ENCODE measurements at places on chromosomes 2 and 18. TPM values are rescaled to one million over a fixed set of nuclear protein-coding genes. Genes with fewer than 3 reads are reported as not detected.

DNA sequence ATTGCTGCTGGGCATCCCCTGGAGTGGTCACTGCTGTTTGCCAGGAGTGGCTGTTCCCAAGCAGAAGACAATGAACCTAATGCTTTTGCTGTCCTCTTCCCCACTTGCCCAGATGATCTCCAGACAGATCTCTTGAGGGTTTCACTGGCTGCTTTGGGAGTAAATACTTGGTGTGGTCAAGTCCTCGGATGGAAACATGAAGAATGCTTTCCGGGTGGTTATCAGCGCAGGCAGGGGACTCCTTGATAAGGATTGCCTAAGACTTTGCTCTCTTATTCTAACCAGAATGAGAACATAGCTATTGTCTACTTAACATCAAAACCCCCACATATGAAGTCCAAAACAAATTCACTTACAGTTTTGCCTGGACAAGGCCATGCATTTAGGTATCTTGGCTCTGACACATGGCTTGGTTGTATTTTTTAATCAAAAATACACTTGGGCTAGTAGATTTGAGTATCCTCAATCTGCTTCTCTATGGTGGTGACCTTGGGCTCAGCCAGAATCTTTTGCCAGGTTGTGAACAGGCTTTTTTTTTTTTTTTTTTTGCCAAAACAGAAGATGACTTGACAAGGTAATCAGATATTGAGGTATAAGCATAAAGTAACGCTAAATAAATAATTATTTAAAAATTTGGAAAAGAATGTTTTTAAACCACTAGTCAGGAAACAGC, 34.8 kb upstream of the MYO3B start:
- DNase-seq = no peak

DNA sequence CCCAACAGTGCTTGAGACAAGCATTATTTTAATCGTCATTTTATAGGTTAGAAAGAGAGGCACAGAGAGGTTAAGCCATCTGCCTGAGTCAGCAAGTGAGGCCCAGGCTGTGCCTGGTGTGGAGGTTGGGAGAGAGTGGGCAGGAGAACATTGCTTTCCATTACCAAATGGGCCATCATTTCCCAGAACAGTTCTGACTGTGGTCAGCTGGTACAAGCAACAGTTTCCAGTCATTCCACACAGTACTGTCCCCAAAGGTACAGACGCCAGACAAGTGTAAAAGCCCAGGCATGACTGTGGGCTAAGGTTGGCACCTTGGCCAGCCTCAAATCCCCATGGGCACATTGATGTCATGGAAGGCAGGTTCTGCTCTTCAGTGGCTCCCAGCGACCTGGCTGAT, 98.2 kb upstream of the LCLAT1 start:
- DNase-seq = no peak

Gene IL36RN
- total RNA-seq = not detected

DNA sequence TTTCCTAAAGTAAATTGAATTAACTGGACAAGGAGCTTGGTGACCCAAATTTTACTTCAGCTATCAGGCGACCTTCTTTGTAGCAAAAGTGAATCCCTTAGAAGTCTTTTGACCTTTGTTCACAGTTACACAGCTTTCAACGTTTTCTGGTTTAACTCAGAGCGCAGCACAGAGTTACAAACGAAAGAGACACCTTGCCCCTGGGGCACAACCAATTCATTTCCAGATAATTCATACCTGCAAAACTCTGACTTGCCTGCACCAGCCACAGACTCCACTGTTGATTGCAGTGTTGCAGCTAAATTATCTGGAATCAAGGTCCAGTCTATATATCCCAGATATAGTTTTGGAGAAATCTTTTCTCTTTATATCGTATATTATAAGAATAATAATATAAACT, 358.6 kb upstream of the VWC2L start:
- no peak for DNase-seq

Gene PSTPIP2
- 3.4 TPM for total RNA-seq

GRCh38 chr2:86807468-86808275, 17.0 kb upstream of the CD8A start:
- peak; percentile 29 for DNase-seq

DNA sequence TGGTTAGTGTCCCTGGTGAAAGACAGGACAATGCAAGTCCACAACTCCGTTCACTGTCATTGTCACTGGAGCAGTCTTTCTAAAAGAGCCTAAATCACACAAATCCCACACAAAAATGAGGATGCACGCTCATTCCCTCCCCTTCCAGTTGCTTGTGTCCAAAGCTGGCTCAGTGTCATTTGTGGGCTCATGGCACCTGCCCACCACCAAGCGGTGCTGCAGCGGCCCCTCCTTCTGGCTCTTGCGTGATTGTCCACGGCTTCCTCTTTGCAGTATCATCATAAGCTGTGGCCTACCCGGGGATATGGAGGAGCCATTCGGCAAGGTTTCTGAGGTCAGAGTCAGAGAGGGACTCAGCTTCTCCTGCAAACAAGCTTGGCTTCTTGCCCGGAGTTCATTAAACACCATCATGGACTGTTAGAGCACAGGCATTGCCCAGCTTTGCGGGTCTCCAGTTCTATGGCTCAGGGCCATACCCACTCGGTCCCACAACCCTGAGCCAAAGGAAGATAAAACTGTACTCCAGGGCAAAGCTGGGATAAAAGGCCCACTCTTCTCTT, 179.4 kb upstream of the AGAP1 start:
- DNase-seq = no peak

Gene SERPINB3
- not detected for total RNA-seq

DNA sequence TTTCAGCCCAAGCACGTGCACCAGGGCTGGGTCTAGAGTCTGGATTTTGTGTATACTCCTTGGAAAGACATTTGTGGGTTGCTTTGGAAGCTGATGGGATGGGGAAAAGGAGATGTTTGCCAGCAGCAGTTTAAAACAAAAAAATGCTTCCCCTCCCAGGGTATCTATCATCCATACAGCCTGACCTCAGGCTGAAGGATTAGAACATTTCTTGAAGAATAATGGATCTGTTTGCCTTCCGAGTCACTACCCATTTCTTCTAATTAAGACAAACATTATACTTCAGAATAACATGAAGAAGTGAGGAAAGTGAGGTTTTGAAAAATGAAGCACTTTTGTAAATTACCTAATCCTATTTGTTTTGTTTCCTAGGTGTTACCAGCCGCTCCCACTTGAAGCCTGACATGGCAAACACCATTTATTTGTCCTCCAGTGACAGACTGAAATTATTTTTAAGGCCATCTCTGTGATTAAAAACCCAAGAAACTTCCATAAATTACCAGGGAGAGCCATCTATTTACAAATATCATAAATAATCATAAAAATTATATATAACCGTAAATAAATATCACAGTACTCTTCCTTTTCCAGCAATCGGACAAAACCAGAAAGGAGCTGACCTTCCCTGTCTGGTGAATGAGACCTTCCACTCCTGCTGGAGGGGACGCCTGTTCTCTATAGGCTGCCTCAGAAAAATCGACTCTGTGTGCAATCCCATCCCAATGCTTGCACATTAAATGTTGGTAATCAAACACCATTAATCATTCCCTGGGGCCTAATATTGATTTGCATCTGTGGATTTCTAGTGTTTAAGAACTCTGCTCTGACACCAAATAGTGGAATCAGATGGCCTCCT, 106.8 kb downstream of the C1D start:
- DNase-seq = no peak

DNA sequence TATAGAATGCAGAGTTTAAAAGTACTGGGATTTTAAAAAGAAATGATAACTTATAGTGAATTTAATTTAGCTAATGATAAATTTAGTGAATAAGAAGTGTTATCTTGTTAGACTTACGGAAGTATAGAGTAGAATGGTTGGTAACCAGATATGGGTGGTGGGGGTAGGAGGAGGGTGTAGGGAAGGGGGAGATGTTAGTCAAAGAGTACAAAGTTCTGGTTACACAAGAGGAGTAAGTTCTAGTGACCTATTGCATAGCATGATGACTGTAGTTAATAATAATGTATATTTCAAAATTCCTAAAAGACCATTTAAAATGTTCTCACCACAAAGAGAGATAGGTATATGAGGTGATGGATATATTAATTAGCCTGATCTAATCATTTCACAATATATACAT, 184.8 kb upstream of the STON1 start:
- DNase-seq = no peak

Gene CASP10
- 37.6 TPM for total RNA-seq

DNA sequence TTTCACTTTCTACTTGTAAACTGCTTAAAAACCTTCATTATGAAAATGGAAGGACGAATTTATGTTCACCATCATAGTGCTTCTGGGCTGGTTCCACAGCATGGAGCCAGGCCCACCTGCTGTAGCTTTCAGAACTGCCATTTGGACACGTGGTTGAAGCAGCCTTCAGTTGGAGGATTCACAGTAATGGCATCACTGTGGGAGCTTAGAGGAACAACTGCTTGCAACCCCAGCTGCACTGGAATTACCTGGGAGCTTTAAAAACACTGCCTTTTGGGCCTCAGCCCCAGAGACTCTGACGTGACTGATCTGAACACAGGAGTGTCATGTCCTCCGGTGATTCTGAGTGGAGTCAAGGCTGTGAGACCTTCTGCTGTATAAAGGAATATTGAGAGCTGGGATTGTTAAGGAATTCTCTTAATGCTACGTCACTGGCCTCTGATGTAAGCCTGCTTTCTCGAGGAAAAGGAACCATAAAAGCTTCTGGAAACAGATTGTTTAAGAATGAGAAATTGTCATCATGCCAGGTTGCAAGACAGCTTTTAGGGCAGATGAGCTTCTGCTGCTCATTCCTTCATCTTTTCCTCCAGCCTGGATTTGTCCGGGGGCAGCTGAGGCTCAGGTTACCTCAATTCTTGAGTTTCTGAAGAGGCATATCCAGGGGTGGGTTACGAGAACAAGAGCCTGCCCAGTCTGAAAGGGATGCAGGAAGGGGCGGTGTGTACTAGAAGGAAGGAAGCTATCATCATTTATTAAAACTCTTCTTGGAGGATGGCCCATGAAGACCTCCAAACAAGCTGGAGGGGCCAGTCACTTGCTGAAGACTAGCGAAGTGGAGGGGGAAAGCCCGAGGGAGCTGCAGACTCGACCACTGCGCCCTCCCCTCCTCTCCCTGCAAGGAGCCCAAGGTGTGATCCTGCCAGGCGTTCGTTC, 1.3 kb upstream of the IL1R1 start:
- peak; percentile 44 for DNase-seq

DNA sequence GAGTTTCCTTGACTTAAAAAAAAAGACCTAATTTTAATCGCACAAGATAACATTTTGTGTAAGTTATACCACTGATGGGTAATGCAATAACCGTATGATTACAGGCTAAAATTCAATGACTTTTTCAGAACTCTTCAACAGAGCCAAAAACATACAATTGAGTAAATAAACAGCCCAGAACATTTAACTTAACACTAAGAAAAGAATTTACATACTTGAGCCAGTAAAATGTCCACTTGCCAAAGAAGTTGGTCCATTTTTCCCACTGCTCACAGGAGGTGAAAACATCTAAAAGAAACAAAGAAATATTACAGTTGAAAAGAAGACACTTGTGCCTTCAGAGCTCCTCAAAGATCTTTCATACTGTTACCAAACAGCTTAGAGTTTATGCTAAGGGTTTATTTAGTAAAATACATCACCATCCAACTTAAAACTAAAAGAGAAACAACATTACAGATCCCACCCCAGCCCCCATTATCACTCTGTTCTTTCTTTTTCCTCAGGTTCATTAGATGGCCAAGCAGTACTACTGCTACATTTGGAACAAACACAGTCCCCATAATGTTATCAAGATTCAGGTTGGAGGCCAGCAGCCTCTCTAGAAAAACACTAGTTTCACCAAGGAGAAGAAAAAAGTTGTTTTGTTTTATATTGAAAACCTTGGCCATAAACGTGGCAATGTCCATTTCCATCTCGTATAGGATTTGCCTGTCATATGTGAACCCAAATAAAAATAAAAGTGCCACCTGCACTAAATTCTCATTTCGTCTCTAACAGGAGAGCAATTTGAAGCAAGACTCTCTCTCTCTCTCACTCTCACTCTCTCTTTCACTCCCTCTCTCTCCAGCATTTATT, 2.7 kb downstream of the TCF4 start:
- DNase-seq = peak; percentile 30

DNA sequence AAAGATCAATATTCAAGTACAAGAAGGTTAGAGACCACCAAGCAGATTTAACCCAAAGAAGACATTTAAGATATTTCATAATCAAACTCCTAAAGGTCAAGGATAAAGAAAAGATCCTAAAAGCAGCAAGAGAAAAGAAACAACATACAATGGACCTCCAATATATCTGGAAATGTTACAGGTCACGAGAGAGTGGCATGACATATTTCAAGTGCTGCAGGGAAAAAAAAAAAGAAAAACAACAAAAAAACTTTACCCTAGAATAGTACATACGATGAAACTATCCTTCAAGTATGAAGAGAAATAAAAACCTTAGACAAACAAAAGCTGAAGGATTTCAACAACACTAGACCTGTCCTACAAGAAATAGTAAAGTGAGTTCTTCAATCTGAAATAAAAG, 91.5 kb upstream of the CD226 start:
- no peak for DNase-seq

Gene PLGLB2
- total RNA-seq = 2.1 TPM

Gene MEIS1
- total RNA-seq = 26.5 TPM

Gene NCKAP5
- 3.0 TPM for total RNA-seq

- no peak for DNase-seq
Measured at GRCh38 chr2:45739796-45740485, 88.5 kb downstream of the PRKCE start.

Gene AGXT
- not detected for total RNA-seq

DNA sequence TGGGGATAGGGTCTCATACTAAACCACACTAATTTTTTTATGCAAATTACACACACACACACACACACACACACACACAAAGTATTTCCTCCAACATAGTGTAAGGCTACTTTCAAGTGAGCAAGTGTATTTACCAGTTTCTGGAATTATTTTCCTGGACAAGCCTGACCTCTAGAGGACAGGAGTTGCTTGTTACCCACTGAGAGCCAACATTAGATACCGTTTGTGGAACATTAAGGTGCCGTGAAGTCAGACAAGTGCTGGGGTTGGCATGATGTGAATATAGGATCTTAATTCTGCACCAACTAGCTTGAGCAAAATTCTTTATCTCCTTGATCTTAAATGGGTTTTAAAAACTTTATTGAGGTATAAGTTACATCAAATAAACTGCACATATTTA, 39.3 kb upstream of the SERPINB2 start:
- peak; percentile 62 for DNase-seq

GRCh38 chr2:16747257-16747656, 81.6 kb upstream of the CYRIA start:
- DNase-seq = no peak

DNA sequence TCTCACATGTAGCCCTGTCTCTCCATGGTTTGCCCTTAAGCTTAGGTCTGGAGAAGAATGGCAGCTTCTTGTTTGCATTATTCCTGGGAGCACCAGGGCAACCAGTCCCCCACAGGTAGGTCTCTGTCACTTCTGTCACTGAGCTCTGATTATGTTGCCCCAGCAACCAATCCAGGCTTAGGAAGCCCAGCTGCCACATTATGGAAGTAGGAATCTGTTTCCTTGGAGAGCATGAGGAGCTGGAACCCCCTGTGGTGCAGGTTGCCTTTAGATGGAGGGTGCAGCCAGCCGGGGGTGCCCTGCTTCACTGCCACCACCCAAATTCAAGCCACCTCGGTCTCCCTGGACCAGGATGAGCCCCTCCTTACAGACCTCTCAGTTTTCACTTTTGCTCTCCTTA, 4.8 kb downstream of the RESP18 start:
- DNase-seq = no peak

Gene ALPG
- not detected for total RNA-seq

- DNase-seq = no peak
Measured at GRCh38 chr2:150169237-150169629, 318.2 kb downstream of the RND3 start.

GRCh38 chr2:69200107-69200520, 186.9 kb downstream of the GFPT1 start:
- no peak for DNase-seq

Gene ANKRD30BL
- total RNA-seq = not detected

Gene THOC1
- 50.5 TPM for total RNA-seq

Measured in endothelial cell of umbilical vein (primary cell).